ENCODE measurements at places on chromosomes 3 and 15.

- no peak for DNase-seq
These were observed 38.5 kb downstream of the ARPP21 start for GRCh38 chr3:35677797-35678196.

GRCh38 chr3:8438507-8439079 lies 63.0 kb upstream of the LMCD1 start:
- no peak for DNase-seq

GRCh38 chr15:28936081-28936480 lies 50.3 kb downstream of the APBA2 start:
- no peak for DNase-seq

DNA sequence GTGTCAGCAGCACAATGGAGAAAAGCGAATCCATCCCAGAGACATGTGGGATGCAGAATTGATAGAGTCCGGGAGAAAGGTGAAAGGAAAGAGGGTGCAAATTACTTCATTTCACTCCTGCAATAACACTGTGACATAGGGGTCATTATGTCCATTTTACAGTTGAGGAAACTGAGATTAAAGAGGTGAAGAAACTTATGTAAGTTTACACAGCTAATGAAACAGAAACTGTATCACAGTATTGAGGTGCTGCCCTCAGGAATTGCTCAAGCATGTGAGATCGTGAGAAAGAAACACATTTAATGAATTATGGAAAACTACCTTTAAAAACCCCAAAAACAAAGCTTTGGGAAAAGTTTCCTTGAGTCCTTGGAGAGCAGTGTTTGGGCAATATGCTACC lies 103.6 kb upstream of the PFN2 start:
- no peak for DNase-seq

DNA sequence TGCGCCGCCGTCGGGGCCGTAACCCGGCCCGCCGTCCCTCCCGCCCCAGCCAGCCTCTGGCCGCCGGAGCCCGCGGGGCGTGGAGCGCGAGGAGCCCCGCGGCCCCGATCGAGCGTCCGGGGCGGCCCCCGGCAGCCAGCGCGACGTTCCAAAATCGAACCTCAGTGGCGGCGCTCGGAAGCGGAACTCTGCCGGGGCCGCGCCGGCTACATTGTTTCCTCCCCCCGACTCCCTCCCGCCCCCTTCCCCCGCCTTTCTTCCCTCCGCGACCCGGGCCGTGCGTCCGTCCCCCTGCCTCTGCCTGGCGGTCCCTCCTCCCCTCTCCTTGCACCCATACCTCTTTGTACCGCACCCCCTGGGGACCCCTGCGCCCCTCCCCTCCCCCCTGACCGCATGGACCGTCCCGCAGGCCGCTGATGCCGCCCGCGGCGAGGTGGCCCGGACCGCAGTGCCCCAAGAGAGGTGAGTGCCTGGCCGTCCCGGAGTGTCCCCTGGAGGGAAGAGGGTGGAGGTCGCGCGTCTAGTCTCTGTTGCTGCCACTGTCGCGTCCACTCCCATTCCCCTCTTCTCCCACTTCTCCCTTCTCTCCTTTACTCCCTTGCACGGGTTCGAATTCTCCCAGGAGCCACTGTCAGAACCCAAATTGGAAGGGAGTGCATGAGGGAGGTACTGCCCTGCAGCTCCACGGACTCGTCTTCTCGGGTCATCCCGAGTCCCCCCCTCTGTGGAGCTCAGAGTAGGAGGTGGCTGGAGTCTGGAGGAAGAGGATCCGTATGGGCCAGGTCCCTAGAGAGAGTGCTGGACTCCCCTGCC lies 585 bp downstream of the CSK start:
- DNase-seq, result no peak

DNA sequence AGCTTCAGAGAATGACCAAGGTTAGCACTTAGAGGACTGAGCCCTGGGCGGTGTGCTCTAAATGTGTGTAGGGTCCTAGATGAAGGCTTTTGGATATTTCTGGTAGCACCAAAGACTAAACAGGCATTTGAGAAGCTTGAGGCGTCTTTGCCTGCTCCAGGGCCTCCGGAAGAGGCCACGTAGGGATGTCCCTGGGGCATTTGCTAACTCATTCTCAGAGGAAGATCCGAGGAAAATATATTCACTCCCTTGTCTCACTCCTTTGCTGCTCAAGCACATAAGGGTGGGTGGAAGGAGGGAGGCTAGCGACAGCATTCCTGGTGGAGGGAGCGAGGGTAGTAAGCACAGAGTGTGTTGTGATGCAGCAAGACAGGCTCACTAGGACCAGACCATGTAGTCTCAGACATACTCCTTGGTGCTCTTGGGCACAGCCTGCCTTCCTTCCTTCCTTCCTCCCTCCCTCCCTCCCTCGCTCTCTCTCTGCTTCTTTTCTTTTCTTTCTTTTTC lies 38.5 kb upstream of the XCR1 start:
- DNase-seq, result no peak

- no peak for DNase-seq
These were observed 250.2 kb upstream of the MME start for GRCh38 chr3:154829929-154830328.

GRCh38 chr3:158420654-158421396 lies 150.2 kb upstream of the MLF1 start:
- DNase-seq, result no peak

GRCh38 chr15:31485431-31485830 lies 158.8 kb downstream of the KLF13 start:
- DNase-seq, result no peak

DNA sequence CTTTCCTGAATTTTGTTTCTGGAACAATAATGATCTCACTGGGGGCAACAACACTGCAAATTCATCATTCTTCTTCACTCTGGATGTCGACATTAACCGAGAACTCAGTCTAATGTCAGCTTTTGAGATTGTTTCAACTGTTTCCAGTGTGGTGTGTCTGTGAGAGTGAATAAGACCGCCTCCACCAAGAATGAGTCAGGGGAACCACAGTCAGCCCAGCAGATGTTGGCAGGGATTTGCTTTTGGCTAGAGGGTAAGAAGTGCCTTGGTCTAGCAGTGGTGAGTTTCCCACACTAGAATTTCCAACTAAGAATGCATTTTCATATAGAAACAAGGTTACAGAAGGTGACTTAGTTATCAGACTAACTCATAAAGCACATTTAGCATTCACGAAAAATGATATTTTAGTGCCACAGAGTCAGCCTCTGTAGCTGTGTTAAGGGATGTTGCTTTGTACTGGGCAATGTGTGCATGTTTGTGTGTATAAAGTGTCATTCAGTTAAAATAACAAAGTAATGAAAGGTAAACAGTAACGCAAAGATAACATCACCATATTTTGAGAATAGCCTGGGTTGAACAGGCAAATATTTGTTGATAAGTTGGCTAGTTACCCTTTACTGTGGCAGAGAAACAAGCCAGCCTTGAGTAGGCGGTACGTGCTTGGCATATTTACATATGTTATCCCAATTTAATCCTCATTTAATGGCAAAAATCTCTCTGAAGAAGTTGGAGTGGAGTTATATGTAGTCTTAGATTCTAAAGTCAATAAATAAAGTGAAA lies 33.8 kb downstream of the DRD3 start:
- no peak for DNase-seq

GRCh38 chr3:49387721-49388120 lies 24.1 kb downstream of the RHOA start:
- DNase-seq, result no peak

- DNase-seq, result no peak
These were observed 128.0 kb downstream of the BBX start for GRCh38 chr3:107650788-107651187.
